ENCODE measurements at places on chromosomes 13 and 19.

DNA sequence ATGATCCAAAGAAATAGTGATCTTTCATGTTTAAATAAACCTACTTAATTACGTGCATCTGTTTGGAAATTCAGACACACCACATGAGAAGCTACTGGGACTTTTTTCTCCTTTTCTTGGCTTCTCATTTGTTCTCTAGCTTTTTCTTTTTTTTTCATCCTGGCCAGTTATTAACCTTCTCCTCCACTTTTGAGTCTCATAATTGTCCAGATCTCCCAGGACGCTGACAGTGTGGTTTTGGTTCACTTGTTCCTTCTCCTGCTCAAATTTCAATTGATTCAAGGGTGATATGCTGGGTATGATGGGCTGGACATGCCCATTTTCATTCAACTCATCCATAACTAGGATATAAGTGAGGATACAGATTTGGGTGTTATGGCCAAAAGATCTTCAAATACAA, 152.3 kb downstream of the TM9SF2 start:
- DNase-seq = no peak

DNA sequence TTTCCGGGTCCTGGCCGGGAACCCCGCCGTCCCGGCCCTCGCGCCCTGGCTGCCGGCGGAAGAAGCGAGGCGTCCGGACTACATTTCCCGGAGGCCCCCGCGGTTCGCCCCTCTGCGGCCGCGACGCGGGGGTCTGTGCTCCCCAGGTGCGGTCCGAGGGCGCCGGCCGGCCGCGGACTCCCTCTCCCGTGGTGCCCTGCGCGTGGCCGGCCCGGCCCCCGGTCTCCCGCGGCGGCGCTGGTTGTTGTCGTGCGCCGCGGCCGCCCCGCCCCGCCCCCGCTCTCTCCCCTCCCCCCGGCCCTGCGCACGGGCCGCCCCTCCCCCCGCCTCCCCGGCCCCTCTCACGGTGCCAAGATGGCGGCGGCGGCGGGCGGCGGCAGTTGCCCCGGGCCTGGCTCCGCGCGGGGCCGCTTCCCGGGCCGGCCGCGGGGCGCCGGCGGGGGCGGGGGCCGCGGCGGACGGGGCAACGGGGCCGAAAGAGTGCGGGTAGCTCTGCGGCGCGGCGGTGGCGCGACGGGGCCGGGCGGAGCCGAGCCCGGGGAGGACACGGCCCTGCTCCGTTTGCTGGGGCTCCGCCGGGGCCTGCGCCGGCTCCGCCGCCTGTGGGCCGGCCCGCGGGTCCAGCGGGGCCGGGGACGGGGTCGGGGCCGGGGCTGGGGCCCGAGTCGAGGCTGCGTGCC, at the start of gene KMT2B:
KMT2B (plus strand) TSS at position 339 of the 680 bp plus-strand sequence; CDS start at position 355, 16 bp downstream.
- DNase-seq = peak; percentile 100

- no peak for DNase-seq
These were observed 27.5 kb downstream of the TBC1D4 start for GRCh38 chr13:75454497-75454896.

GRCh38 chr13:99322297-99323103, 15.3 kb upstream of the GPR183 start:
- DNase-seq = peak; percentile 78

DNA sequence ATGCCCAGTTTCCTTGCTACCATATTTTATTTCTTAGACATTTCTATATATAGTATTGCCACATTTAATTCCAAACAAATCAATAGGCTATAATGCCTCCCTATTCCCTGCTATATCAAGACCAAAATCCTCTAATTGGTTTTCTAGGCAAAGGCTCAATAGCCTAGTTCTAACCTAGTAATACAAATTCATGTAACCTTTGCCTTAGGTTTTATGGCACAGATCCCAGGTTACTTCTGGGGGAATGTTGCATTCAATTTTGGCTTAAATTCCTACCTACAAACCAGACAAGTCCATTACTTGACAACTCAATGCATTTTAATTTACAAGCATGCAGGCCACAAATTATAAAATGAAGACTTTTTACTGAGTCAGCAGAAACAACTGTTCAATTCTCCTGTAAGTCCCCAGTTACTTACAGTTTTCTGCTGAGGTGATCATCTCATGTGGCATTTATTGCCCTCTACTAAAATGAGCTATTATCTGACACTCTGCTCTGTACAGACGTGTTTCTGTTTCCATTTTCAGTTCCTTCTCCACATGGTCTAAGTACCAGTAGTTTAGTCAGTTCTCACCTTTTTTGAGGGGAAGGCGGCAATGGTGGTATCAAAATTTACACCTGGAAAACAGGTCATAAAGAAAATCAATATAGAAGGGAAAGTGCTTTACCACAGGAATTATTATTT, 11.7 kb downstream of the KCNRG start:
- no peak for DNase-seq

GRCh38 chr13:30862707-30863106, 43.4 kb upstream of the MEDAG start:
- DNase-seq = no peak

DNA sequence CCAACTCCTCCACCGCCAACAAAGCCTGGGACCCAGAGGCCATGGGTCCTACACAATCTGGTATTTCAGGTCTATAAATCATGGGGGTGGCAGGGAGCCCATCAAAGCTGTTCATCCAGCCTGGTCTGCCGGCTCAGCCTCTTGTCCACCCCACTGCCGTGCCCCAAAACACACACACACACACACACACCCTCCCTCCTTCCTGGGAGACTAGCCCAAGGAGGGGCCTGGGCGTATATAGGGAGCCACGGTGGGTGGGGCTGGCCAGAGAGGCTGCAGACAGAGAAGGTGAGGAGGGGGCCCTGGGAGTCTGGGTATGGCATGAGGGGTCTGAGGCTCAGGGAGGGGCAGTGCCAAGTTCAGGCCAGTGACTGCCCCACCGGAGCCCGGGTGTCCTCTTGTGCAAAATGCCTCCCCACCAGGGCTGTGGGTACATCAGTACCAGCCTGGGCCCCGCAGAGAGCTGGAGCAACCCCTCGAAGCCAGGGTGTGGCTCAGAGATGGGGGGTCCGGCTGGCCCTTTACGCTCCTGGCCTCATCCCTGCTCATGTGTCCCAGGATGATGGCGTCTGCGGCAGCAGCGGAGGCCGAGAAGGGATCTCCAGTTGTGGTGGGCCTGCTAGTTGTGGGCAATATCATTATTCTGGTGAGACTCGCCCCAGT, at the start of gene UPK1A:
UPK1A (plus strand) TSS at position 267 of the 663 bp plus-strand sequence; CDS start at position 563, 296 bp downstream.
- no peak for DNase-seq

DNA sequence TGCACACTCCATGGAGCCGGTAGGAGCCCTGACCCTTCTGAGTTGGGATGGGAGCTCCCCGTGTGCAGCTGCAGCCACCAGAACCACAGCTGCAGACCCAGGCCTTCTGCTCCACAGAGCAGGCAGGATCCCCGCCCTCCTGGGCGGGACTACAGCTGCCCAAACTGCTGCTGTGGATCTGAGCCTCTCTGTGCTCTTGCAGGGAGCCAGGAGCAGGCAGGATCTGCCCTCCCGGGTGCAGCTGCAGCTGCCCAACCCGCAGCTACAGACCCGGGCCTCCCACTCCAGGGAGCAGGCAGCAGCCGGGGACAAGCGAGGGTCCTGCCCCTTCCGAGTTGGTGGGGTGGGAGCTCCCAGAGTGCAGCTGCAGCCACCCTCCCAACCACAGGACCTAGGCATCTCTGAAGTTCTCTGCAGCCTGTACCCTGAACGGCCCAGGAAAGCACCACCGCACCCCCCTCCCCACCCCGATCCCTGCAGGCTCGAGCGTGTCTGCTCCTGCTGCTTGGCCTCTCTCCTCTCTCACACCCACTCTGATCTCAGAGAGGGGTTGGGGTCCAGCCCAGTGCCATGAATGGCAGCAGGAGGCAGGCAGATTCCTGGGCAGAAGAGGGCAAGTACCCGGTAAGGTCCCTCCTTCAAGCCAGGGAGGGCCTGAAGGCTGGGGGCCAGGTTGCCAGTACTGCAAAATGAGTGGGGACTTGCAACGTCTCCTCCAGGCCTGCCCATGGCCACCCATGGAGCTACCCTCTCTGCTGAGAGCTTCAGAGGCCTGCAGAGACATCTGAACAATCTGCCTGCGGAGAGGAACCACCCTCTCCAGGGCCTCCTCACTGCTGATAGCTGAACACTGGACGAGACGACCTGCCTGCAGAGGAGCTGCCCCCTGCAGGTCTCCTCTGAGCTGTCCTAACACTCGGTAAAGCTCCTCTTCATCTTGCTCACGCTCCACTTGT, 16.4 kb upstream of the EMP3 start:
- no peak for DNase-seq

GRCh38 chr13:97933776-97934175, 19.7 kb upstream of the IPO5 start:
- no peak for DNase-seq

GRCh38 chr13:58318495-58319167, 687.1 kb downstream of the PCDH17 start:
- DNase-seq = no peak

DNA sequence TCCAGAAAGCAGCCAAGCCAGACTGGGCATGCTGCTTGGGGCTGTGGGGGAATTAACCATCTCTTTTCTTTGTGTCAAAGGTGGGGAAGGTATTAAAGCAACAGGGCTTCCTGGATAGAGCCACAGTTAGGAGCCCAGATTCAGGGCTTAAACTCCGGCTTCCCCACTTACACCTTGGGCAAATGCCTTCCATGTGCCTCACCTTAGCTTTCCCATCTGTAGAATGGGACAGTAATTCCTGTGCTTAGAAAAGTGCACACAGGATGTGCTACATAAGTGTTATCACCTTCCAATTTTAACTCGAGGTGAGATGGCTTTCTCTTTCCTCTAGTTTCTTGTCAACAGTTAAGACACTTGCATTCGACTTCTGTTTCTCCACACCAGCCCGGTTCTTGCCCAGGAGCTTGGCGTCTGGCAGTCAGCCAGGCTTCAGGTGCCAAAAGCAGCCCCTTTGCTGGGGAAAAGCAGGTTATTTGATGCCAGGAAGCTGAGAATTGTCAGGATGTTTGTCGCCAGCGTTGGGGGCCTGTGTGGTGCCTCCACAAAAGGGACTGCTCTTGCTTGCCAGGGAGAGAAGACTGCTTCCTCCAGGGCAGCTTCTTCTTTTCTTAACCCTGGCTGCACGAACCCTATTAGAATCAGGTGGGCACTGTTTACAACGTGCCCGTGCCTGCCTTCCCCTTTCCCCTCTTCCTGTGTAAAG, 79.2 kb downstream of the SIPA1L3 start:
- no peak for DNase-seq

DNA sequence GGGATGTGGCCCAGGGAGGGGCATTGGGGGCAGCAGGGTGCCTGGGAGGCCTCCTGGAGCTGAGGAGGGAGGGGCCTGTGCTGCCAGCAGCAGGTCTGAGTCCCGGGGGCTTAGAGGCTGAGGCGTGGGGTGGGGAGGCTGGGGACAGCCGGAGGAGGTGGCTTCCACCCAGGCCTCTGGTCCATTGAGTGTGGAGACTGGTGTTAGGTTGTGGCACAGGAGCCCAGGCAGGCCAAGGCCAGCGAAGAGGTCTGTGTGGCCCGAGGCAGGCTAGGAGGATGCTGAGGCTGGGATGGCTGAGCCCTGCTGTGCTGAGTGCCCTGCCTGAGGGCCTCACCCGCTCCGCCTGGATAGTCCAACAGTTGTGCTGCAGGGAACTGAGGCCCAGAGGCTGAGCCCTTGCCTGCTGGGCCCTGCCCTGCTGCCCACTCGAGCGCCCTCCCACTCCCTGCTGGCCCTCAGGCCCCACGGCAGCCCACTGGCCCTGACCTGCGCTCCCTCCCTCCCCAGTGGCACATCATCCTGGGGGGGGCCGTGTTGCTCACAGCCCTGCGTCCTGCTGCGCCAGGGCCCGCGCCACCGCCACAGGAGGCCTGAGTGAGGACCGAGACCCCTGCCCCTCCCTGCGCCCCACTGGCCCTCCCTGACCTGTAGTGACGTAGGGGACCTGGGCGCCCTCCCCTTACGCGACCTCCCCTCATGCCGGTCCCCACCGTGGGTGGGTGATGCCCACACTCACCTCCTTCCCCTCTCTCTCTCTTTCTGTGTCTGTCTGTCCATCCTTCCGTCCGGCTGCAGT, 4.9 kb upstream of the GARIN5A start:
- no peak for DNase-seq

DNA sequence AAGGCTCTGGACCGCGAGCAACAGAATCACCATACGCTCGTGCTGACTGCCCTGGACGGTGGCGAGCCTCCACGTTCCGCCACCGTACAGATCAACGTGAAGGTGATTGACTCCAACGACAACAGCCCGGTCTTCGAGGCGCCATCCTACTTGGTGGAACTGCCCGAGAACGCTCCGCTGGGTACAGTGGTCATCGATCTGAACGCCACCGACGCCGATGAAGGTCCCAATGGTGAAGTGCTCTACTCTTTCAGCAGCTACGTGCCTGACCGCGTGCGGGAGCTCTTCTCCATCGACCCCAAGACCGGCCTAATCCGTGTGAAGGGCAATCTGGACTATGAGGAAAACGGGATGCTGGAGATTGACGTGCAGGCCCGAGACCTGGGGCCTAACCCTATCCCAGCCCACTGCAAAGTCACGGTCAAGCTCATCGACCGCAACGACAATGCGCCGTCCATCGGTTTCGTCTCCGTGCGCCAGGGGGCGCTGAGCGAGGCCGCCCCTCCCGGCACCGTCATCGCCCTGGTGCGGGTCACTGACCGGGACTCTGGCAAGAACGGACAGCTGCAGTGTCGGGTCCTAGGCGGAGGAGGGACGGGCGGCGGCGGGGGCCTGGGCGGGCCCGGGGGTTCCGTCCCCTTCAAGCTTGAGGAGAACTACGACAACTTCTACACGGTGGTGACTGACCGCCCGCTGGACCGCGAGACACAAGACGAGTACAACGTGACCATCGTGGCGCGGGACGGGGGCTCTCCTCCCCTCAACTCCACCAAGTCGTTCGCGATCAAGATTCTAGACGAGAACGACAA, 1.8 kb downstream of the PCDH17 start:
- DNase-seq = no peak

GRCh38 chr19:12465211-12465610, 19.4 kb downstream of the ZNF709 start:
- DNase-seq = no peak

DNA sequence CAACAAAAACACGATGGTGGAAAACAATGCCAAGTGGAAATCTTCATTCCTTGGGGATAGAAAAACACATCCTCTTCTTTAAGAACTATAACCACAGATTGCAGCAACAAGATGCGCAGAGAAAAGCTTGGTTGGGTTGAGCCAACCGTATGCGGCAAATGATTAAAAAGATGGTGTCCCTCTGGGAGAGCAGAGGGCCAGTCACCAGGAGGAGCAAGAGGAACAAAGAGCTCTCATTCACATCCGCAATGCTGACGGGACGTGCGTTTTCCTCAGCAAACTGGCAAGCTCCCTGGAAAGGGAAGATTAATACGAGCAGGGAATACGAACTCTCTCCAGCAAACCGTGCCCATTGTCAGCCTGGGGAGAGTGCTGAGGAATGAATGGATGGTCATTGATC, 141.6 kb downstream of the KATNAL1 start:
- no peak for DNase-seq

- DNase-seq = no peak
These were observed 52.2 kb downstream of the RFC3 start for GRCh38 chr13:33870046-33870668.

- DNase-seq = no peak
These were observed 283.3 kb downstream of the FOXO1 start for GRCh38 chr13:40383132-40383531.

Measured in H54 (cell line).